ENCODE measurements at places on chromosomes 6 and 20.

DNA sequence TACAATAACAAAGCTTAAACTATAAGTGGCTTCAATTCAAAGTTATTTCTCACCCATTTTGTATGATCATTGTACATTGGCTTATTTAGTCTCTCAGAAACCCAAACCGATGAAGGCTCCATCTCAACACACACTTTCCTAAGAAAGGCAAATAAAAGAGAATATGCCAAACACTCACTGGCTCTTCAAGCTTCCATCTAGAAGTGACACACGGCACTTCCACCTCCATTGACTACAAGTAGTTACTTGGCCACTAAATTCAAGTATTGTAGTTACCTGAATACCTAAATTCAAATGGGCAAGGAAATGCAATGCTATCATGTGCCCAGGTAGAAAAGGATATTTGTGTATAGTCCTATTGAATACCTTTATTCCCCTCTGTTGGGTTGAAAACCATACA lies 170.6 kb downstream of the OGFRL1 start:
- no peak for DNase-seq

DNA sequence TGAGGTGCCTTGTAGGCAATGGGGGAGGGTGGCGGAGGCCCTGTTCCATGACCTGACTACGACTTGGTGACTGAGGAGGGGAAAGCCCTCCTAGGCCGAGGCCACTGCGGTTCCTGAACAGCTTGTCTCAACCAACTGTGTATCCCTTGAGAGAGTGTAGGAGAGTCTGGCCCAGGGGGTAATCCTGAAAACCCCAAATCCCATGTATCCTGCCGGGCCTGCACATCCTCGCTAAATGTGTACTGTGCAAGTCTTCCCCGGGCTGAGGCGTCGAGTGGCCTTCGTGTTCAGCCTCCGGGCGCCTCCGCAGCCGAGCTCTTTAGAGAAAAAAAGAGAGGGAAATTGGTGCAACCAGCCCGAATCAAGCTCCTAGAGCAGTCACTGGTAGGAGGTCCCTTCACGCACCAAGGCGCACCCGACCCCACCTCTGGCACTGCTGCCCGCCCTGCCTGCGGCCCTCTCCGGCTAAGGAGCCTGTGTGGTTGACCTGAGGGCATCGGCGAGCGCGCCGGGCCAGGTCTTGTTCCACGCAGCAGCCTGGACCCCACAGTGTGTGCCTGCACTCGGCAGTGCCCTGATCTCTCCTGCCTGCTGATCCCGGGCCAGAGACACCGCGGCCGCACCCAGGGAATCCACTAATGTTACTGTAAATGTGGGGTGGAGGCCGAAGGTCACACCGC lies 7.3 kb downstream of the SIM1 start:
- no peak for DNase-seq

GRCh38 chr6:128241216-128241615 lies 279.2 kb downstream of the PTPRK start:
- DNase-seq, result no peak

GRCh38 chr6:28948782-28949486 lies 25.1 kb upstream of the TRIM27 start:
- DNase-seq, result no peak

DNA sequence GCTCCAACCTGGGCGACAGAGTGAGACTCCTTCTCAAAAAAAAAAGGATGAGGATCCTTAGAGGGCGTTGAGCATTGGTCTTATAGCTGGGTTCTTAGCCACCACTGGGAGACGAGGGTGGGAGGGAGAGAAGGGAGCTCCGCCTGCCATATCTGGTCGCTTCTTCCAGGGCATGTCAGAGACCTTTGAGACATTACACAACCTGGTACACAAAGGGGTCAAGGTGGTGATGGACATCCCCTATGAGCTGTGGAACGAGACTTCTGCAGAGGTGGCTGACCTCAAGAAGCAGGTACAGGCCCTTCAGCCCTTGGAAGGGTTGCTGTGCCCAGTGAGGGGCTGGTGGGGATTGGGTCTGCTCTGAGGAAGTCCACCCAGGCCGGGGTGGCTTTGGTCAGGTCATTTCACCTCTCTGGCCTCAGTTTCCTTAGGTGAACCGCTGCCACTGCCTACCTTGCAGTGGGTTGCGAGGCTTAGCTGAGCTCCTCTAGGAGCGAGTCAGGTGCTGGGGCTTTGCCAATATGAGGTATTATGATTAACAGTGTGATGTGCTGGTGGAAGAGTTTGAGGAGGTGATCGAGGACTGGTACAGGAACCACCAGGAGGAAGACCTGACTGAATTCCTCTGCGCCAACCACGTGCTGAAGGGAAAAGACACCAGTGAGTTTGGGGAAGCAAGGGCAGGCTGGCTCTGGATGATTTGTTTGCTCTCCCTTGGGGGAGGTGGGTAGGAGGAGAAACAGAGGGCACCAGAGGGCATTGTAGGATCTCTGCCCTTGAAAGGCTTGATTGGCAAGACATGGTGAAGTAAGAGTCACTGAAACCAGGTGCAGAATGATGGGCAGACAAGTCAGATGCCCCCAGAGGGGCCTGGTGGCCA lies 8.5 kb downstream of the CNPY3 start:
- no peak for DNase-seq

GRCh38 chr20:57371363-57371762 lies 19.8 kb upstream of the RBM38 start:
- no peak for DNase-seq

- no peak for DNase-seq
These were observed 56.8 kb downstream of the SNX9 start for GRCh38 chr6:157879873-157880254.

Data from activated CD4-positive, alpha-beta T cell treated with anti-CD3 and anti-CD28 coated beads, Interleukin-2, amount 50 U/mL, for 24 hours (primary cell).